NCI-H146 (cell line): ENCODE measurements at places on chromosomes 3 and 15.

DNA sequence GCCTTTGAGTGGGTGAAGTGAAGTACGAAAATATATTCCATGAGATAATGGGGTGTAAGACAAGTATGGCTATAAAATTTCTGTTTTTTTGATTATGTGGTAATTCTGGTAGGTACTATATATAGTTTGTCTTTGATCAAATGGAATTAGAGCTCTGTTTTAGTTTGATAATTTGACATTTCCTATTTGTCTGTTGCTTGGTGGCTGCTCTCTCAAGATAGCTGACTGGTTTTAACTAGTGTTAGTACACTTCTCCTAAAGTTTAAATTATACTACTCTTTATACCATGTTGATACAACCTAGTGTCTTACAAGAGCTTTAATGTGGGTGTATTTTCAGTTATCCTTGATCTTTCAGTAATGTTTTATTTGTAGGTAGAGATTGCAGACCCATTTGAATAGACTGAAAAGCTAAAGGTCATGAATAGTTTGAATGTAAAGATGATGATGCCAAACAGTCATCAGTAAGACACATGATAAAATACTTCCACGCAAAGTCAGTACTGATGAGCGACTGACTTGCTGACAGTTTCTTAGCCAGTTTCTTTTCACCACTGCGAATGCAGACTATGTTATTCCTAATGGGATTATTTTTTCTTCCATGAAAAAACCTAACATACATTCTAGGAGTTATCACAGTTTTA, 15.2 kb downstream of the SACM1L start:
- no peak for DNase-seq

DNA sequence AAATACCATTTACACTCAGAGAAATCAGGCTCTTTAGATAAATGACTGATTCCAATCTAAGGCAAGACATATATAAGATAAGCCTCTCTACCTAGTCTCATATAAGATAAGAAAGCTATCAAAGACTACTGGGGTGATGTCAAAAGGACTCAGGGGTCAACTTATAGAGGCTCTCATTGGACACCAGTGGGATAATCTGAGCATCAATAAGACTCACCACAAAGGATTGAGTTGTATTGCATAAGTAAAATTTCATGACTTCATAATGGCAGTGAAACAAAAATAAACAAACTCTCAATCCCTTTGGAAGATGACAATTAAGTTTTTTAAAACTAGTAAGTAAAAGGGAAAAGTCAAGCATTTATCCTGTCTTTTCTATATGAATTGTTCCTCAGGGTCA, 317.8 kb downstream of the SHQ1 start:
- DNase-seq = no peak

DNA sequence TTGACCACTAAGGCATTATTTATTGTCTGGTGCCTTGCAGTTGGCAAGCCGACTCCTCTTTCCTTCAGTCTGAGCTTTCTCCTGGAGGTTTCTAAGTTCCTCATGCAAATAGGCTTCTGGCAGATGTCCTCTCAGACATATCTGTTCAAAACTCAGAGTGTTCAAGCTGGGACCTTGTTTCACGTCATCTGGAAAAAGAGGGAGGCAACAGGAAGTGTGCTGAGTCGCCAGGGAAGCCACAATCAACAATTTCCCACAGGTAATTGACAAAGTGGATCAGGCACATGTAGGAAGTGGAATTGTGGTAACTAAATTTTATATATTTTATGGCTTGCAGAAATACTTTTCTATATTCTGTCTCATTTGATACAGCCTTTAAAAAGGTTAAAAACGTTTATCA, 14.6 kb downstream of the SCG5 start:
- DNase-seq = no peak

DNA sequence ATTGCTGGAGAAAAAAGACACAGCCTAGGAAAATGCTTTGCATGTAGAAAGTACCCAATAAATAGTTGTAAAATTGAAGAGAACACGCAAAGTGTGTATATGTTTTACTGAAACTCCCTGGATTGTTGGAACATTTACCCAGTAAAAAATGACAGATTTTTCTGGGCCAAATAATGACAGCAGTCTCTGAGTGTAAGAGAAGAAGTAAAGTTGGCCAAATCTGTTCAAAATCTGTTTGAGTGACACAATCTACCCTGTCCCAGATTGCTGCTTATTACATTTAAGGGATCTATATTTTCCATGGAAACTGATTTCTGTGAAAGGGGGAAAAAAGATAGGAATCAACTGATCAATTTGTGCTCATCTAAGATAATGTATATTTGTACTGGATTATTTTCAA, 267.9 kb downstream of the TUSC7 start:
- DNase-seq = no peak

GRCh38 chr3:2098398-2099027, at the start of gene CNTN4:
CNTN4 (plus strand) TSS chr3:2098866.
- DNase-seq = peak; percentile 84

DNA sequence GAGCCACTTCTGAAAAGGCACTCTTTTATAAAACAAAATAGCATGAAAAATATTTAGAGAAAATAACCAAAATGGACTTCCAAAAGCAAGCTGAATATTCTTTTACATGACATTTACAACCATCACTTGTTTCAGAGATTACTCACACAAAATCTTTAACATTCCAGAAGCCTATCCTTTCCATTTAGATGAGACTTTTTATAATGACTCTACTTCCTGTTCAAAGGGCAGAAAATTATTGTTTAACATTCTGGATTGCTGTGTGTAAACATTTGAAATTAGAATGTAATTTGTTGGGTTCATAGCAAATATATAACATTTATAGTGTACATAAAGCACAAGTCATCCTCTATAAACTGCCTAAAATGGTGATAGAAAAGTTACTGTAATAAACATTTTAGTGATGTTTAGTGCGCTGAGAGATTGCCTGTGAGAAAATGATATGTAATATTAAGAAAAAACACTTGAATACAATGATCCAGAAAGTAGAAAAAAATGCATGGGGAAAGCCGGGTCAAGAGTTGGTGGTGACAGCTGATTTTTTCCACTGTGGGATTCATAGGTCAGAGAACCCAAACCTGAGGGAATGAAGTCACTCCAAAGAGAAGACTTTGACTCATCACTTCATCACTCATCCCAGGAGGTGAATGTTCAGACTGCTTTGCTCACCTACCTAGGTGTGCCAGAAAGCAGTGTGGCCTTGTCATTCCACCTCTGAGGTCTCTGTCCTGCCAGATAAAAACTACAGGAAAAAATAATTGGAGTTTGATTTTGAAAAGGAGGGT, 305.8 kb downstream of the ARPP21 start:
- DNase-seq = no peak

DNA sequence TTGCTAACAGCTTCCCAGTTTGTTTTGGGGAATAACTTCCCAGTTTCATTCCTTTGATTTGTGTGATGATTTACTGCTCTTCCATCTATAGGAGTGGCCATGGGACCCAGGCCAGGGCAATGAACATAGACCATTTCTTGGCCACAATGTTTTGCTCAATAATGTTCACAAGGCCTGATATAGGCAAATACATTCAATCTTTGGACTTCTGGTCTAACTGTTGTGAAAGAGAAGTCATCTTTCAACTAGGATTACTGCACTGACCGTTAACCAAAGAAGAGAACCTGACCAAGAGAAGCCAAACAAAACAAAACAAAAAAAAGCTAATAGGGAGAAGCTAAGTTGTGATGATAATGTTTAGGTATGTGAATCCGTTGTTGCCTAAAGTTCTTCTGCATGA, 221.8 kb upstream of the SUCLG2 start:
- DNase-seq = no peak

GRCh38 chr15:52496175-52496574, 32.5 kb downstream of the MYO5A start:
- no peak for DNase-seq

GRCh38 chr3:178397836-178398235, 138.4 kb upstream of the KCNMB2 start:
- no peak for DNase-seq

DNA sequence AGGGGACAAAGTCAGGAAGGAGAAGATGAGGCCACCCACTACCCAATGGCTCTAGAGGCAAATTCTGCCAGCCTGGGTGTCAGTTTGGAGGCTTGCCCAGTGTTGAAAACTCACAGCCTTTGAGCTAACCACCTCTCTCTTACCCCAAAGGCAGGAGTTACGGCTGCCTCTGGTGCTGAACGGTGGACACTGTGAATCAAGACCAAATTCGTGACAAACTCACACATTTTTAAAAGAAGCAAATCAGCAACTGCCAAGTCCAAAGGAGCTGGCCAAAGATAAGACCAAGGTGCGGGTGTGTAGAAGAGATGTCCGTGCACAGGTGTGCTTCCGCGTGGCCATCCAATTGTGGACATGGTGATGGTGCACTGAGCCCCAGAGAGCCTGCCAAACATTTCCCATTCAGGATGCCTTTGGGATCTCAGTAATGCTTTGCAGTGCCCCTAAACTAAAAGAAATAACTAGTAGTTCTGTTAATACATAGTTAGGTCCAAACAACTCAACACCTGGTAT, 74.6 kb downstream of the FAM174B start:
- DNase-seq = no peak
